ENCODE measurements at places on chromosomes 6 and 20.
A peak's percentile ranks its signal among the peaks of the same experiment; 100 is the strongest.

DNA sequence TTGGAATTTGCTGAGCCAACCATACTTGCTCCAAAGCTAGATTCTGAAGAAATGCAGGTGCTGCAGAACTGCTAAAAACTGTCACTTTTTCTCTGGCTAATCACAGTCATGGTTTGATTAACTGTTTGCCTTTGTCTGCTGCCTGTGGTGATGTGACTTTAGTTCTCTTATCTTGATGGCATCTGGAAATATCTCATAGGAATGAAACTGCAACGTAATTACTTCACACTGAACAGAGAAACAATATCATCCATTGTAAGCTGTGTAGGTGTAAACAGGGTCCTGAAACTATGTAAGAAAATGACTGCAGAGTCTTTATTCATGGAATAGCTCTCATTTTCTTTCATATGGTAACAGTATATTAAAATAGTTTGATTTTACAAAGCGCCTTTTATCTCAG lies 721.9 kb upstream of the HS3ST5 start:
- no peak for DNase-seq

GRCh38 chr6:141464896-141465295 lies 667.8 kb upstream of the GJE1 start:
- no peak for DNase-seq

- DNase-seq = no peak
Observed at GRCh38 chr6:166763606-166764472, 136.8 kb upstream of the RPS6KA2 start.

DNA sequence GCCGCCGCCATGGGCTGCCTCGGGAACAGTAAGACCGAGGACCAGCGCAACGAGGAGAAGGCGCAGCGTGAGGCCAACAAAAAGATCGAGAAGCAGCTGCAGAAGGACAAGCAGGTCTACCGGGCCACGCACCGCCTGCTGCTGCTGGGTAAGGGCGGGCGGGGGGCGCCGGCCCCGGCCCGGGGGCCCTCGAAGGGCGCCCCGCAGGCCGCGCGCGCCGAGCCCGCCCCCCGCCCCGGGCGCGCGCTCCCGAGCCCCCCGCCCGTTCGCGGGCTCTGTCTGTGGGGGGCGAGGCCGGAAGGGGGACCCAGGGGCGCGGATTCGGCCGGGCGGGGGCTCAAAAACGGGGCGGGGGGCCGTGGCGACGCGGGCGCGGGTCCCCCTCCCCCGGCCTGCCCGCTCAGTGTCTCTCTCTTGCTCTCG lies 39.2 kb downstream of the GNAS start:
- no peak for DNase-seq

DNA sequence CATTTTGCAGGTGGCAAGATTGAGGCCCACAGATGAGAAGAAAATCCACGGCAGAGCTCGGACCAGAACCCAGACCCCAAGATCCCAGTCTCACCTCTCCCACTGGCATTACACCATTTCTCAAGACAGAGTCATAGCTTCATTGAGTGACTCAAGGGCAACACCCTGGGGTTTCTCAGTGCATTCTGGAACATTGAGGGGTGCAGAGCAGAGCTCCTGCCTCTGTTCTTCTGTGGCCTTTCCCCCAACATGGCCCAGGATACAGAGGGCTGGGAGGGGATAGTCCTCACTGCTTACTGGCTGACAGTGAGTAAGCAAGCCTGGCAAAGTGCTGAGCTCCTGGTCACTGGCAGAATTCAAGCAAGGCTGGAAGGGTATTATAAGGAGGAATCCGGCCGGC lies 74.0 kb downstream of the MDGA1 start:
- no peak for DNase-seq

DNA sequence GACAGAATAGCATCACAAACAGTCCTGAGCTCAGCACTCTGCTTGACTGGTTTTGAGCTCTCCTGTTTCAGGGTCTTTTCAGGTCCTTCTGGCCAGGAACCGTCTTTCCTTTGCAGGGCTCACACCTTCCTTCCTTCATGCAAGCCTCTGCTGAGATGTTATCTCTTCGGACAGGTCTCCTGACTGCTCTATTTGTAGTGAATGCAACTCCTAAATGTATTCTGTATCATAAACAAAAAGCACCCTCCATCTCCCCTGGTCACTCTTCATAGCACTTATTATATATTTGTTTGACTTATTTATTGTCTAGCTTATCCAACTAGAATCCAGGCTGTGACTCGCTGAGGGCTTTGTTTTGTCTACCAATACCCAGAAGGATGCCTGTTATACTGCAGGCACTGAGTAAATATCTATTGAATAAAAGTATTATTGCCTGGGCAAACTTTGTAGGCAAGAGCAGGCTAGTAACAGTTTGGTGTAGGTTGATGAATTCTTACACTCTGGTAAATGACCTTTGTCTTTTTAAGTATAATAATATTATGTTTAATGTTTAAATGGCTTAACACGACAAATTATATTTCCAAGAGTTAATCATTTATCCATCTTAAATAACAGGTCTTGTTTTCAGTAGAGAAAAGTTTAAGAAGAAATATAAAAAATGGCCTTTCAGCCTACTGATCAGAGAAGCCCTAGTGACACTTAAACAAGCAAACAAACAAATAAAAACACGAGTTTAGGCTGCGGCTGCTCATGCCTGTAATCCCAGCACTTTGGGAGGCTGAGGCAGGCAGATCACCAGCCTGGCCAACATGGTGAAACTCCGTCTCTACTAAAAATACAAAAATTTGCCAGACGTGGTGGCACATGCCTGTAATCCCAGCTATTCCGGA lies 199.7 kb downstream of the BCAS1 start:
- DNase-seq = no peak

GRCh38 chr6:156017838-156018237 lies 562.2 kb upstream of the NOX3 start:
- DNase-seq = no peak

DNA sequence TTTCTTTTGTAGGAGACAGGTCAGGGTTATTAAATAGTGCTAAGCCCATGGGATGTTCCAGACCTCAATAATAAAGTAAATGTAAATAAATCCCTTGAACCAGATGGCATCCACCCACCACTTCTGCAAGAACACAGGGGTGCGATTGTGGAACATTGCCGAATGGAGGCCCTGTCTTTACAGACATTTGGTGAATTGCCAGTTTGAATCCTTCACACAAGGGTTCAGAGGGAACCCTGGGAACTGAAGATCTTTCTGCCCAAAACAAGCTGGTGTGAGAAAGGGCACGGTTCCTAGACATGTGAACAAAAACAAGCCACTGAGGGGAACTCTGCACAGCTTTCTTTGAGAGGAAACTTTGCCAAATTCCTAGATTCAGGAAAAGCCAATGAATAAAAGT lies 30.2 kb upstream of the RNF8 start:
- no peak for DNase-seq

DNA sequence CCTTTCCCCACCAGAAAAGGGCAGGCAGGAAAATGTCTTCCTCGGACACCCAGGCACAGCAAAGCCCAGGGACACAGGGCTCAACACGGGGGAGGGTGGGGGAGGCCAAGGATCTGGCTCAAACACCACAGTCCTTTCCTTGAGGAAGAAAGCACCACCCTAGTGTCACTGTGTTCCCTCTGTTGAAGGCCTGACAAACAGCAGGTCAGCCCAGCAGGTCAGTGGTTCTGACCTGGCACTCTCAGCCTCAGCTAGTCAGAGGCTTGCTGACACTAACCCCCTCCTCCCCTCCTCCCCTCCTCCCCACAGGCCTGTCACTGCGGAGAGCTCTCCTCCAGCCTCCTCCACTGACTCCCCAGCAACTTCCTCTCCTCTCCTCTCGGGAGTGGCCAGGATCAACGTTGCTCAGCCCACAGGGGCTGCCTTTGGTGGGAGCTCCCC lies 239.6 kb downstream of the LRFN2 start:
- DNase-seq = no peak

DNA sequence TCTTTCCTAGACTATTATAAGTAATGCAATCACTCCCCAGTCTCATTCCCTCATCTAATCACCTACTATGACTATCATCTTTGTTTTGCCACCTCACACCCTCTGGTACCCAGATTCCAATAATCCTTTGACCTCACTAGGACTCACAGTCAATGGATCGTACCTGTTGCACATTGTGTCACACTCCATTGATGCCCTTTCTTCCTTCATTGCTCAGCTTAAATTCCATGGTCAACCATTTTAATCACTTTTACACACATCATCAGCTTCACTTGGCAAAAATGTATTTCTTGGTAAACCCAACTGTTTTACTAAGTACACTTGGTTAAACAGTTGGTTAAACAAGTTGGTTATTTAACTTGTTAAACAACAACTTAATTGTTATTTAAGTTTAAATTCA lies 44.0 kb downstream of the CEP162 start:
- no peak for DNase-seq

GRCh38 chr6:52576392-52577021 lies 353 bp downstream of the TRAM2 start:
- DNase-seq = peak; percentile 39

DNA sequence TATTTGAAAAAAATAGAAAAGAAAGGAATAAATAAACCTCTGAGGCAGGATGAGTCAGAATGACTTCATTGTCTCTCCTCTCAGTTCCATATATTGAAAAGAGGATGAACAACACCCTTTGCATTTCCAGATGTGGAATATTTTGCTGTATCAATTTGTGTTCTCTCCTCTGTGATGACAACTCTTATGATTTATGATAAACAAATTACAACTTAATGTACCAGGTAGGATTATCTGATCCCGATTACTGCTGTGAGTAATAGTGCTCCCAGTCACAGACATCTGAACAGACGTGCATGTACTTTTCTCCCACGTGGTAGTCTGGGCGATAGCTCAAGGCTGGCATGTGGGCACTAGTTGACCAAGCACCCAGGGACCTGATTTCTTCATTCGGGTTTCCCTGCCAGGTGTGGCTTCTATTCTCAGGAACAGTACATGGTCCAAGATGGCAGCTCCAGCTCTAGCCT lies 142.1 kb upstream of the SULF2 start:
- DNase-seq = no peak

GRCh38 chr6:142697922-142698321 lies 247.1 kb downstream of the HIVEP2 start:
- DNase-seq = no peak

- no peak for DNase-seq
Observed at GRCh38 chr6:1027795-1028569, 283.9 kb upstream of the FOXQ1 start.

GRCh38 chr20:21496452-21496851 lies 17.4 kb downstream of the NKX2-2 start:
- DNase-seq = no peak

DNA sequence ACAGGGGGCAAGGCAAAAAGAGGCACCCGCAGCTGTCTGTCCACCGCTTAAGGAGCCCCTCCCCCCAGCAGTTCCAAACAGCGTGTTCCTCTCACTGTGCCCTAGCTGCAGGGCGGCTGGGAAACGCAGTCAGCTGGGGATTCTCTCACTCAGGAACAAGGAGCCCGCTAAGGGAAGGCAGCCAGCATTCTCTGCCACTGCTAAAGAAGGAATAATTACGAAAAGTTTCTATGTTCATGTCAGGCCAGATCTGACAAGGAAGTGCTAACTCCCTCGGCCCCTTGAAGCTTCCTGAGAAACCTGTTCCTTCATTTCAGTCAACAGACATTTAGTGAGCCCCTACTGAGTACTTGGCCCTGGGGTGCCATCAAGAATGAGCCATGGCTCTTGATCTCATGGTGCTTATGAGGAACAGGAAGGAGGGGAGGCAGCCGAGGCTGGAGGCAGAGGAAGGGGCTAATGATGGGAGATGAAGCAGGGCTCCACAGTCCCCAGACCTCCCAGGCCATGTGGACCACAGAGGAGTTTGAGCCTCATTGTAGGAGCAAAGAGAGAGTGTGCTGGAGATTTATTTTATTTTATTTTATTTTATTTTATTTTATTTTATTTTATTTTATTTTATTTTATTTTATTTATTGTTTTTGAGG lies 101.7 kb upstream of the PMEPA1 start:
- no peak for DNase-seq

GRCh38 chr6:167748458-167749379 lies 78.0 kb upstream of the AFDN start:
- DNase-seq = no peak

GRCh38 chr6:1328129-1328800 lies 16.4 kb downstream of the FOXQ1 start:
- DNase-seq = no peak

DNA sequence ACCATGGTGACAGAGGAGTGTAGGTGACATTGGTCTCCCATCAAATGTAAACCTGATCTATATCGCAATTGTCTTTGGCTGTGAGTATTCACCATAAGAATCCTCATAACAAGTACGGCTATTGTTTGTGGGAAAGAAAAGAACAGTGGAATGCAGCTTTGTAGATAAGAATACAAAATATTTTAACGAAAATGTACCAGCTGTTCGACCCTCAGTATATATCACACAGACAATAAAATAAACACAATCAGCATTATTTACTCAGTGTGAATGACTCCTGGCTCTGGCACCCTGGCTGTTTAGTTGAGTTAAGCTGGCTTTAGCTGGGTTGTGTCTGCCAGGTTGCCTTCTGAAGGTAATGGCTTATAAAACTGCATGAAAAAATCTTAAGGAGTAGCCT lies 43.4 kb downstream of the SNRNP48 start:
- DNase-seq = no peak

- no peak for DNase-seq
Observed at GRCh38 chr20:51127713-51128112, 104.8 kb upstream of the KCNG1 start.

GRCh38 chr6:54108271-54108670 lies 3.0 kb upstream of the MLIP start:
- no peak for DNase-seq

GRCh38 chr20:53402233-53403005 lies 191.2 kb downstream of the ZNF217 start:
- no peak for DNase-seq

GRCh38 chr6:106102034-106102433 lies 15.9 kb downstream of the PRDM1 start:
- peak; percentile 35 for DNase-seq

GRCh38 chr20:25036331-25036936 lies 21.5 kb downstream of the ACSS1 start:
- DNase-seq = no peak

DNA sequence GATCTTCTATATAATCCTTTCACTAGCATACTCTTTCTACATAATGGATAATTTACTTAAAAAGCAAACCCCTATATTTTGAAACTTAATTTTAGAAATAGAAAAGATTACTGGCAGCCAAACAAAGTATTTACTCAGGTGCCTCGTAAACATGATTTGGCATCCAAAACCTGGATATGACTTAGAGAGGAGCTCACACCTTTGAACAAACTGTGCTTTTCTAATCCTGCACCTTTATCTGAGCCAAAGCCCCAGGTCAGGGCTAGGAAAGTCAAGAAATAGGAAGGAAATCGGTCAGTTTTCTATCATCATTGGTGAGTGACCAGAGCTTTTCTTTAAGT lies 170.9 kb downstream of the PHF3 start:
- no peak for DNase-seq
